Activated CD4-positive, alpha-beta T cell treated with anti-CD3 and anti-CD28 coated beads, Interleukin-2, Interleukin-4, amounts not matched to agents 100 ng/mL and 50 ng/mL, durations not matched to agents 16 hours and 8 hours (primary cell): ENCODE measurements at places on chromosomes 2 and 18.

DNA sequence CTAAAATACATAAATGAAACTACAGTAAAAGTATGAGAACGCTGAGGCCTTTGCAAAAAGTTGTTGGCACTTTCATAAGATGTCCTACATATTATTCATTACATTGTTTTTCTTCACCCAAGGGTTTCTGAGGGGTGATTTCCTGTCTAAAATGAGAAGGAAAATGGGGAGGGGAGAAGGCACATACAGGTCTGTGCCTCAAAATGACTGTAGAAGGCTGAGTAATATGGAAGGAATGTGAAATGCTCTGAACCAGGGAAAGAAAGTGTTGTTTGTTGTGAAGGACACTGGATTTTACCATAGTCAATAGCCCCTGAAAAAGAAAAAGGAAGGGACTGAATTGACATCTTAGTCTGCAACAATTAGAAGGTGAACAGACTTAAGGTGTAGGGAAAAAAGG, 99.5 kb upstream of the RNF152 start:
- DNase-seq = no peak

GRCh38 chr18:22229456-22230124, 60.2 kb downstream of the GATA6 start:
- no peak for DNase-seq

- DNase-seq = no peak
Measured at GRCh38 chr2:234074751-234075517, 24.4 kb downstream of the SPP2 start.

DNA sequence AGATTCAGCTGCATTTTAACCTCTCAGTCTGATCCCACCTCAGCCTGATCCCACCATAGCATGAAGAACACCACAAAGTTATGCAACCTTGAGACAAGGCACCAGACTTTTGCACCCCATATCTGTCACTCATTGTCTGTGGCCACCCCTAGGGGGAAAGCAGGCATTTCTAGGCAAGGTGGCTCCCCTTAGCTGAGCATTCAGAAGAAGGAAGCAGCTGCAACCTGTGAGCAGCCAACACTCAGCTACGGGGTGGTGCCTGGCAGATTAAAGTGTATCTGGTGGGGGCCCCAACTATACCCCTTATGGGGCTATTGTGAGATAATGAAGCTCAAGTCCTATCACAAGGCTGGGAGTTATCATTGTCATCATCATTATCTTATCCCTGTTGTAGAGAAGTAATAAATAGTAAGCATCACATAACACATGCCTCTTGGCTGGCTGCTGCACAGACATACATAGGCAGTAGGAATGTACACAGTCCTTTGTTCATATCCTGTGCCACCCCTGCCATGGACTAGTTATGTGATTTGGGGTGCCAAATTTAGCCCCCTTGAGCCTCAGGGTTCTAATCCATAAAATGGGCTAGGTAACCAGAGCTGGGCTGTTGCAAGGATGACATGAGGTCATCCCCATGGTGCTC, 20.6 kb upstream of the TMEM163 start:
- DNase-seq = no peak

DNA sequence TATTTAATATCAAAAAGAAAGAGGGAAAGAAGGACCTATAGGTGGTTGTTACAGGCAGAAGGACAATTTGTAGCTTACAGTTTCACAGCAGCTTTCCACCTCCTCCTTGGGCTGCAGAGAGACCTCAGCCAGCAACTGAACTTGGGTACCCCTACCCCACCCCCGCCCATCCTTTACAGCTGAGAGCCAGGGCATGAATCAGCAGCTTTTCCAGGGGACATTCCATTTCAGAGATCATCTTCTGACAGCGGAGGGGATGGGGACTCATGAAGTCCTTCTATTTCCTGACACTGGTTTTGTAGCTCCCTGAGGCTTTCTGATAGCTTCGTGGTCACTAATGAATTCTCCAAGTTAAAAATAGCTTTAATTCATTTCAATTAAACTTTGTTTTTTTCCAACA, 96.4 kb downstream of the ITGB1BP1 start:
- DNase-seq = no peak

- DNase-seq = peak; percentile 63
Measured at GRCh38 chr2:88590998-88591613, 36.2 kb downstream of the EIF2AK3 start.

DNA sequence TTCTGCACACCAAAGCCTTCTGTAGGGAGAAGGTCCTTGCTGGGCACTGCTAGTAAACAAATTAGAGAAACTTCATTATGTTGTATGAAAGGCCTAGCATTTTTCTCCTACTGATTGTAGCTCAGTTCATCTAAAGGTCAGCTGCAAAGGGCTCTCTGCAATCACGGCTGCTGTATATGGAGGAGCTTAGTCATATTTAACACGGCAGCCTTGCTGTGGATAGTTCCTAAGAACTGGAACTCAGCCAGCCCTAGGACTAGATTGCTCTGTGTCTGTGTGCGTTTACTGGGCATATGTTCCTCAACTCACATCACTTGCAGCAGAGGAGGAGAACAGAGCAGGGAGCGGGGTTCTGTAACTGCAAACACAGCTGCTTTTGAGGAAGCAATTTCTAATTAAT, 1103.9 kb upstream of the KLHL29 start:
- DNase-seq = no peak

GRCh38 chr2:62340994-62341484, 145.1 kb downstream of the B3GNT2 start:
- DNase-seq = no peak

DNA sequence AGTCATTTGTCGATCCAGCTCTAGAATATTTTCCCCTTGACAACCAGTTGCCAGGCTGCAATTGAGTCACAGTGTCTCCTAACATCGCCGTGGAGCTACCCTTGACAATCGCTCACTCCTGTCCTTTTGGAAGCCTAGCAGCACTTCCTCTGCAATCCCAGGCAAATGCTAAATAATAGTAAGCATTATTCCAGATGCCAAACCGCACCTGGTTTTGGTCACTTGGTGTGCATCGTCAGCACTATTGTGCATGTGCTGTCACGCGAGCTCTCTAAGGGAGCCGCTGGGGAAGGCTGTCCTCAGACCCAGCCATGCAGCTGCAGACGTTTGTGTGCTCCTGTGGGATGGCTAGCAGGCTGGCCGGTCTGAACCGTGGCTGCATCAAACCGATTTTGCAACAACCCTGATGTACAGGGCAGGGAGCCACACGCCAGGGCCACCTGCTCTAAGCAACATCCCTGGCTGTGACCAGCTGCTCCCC, 549.5 kb upstream of the ID2 start:
- DNase-seq = no peak

- no peak for DNase-seq
Measured at GRCh38 chr2:79487399-79487798, 25.5 kb upstream of the CTNNA2 start.

GRCh38 chr2:168002021-168002553, 245.3 kb downstream of the STK39 start:
- DNase-seq = peak; percentile 63

DNA sequence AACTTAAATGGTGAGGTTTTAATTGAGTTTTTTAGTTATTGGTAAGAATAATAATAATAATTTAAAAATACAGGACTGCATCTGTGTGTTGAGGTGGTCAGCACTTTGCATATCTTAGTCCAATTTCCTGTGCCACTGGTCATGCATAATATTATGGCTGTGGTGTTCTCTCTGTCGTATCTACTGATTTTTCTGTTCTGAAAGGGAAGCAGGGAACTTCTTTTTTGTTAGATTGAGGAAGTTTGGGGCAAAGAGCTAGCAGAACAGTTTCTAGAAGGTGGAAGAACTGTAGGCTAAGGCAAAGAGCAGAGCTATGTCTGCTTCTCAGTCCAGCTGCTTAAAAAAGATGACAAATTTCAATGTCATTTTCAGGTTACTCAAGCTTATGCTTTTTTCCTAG, 74.3 kb downstream of the XRCC5 start:
- DNase-seq = no peak

- no peak for DNase-seq
Measured at GRCh38 chr2:54969940-54970338, 80.3 kb downstream of the RTN4 start.

DNA sequence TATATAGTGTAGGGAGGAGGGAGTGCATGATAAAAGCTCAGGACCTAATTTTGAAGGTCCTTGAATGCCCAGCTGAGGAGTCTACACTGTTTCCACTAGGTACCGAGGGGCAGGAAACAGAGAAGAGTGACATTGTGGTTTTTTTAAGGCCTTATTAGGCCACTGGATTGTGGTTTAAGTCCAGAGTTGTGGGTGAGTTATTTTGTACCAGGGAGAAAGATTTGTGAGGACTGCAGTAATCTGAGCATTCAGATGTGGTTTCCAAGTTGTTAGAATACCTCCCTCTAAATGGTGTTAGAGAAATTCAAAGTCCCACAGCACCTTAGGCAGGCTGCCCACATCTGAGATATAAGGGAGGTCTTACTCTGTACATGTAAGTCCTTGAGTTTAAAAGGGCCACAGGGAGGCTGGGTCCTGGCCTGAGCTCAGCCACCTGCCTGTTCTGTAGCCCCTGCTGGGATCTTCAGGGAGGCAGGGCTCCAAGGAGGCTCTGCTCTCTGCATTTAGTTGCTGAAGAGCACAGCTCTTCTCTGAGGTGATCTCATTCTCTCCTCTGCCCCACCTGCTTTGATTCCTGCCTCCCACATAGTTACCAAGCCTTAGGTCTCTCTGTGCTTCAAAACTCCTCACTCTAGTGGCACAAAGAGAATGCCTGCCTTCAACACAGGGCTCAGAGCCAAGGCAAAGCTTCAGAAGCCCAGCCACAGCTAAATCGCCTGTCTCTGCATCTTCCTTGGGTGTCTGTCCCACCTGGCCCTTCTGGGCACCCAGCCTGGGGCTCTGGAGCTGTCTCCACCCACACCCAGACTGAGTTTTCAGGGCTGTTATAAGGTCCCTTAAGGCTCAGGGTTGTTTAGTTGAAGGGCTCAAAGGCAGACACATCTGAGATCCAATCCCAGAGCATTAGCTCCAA, 88.1 kb downstream of the VSNL1 start:
- no peak for DNase-seq

DNA sequence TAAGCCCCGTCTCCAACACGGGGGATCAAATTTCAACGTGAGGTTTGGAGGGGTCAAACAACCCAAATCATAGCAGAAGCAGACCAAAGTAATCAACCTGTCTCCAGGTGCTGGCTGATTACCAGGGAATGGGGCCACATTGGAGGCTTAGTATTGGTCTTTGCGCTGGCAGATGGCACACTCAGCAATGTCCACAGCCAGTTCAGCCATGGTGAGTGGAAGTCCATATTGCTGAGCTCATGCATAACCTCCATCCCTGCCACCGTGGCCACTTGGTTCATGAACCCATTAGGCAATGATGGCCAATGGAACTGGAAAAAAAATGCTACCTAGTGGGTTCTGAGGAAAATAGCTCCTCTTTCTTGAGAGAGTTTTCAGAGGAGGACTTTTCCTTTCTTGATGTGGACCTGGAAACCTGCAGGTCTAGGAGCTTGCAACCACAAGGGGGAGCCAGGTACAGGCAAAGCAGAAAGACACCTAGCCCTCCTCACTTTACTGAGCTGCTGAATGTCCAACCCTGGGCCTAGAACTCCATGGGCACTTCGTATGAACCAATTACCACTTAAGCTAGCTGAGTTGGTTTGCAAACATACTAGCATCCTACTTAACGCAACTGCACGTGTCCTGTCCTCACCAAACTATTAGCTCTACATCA, 128.0 kb upstream of the GYPC start:
- DNase-seq = peak; percentile 42

DNA sequence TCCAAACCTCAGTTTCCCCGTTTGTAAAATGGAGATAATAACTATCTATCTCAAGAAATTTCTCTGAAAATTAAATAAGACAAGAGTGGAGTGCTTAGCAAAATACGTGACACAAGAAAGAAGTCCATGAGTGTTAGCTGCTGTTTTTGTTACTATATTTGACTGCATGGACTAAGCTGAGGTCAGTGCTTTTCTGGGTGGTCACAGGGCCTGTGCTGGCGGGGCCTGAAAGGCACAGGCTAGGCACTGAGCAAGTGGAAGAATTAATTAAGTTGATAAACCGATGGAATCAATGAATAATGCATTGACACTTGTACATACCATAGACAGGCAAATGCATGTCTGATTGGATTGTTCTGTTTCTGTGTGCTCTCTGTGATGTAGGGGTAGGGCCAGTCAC, 27.3 kb downstream of the RPL37A start:
- no peak for DNase-seq

DNA sequence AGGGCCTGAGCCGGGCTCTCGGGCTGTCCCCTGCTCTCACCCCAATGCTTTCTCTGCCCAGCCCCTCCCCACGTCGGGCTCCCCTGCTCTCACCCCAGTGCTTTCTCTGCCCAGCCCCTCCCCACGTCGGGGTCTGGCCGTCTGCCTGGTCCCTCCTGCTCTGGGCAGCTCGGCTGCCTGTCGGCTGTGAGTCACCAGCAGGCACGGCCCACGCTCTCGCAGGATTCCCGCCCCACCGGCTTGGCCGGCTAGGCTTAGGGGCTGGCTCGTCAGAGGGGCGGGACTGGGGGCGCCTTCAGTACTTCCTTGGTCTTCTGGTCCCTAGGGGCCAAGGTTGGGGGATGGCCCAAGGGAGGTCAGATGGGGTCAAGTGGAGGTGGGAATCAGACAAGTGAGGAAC, 3.3 kb downstream of the BOK start:
- no peak for DNase-seq

DNA sequence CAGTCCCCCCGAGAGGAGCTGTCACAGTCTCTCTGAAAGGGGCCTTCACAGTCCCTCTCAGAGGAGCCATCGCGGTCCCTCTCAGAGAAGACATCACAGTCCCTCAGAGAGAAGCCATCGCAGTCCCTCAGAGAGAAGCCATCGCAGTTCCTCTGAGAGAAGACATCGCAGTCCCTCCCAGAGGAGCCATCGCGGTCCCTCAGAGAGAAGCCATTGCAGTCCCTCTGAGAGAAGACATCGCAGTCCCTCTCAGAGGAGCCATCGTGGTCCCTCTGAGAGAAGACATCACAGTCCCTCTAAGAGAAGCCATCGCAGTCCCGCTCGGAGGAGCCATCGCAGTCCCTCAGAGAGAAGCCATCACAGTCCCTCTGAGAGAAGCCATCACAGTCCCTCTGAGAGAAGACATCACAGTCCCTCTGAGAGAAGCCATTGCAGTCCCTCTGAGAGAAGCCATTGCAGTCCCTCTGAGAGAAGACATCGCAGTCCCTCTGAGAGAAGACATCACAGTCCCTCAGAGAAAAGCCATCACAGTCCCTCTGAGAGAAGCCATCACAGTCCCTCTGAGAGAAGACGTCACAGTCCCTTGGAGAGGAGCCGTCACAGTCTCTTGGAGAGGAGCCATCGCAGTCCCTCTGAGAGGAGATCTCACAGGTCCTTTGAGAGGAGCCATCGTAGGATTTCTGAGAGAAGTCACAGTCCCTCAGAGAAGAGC, 1.3 kb upstream of the ZNF512 start:
- DNase-seq = no peak

DNA sequence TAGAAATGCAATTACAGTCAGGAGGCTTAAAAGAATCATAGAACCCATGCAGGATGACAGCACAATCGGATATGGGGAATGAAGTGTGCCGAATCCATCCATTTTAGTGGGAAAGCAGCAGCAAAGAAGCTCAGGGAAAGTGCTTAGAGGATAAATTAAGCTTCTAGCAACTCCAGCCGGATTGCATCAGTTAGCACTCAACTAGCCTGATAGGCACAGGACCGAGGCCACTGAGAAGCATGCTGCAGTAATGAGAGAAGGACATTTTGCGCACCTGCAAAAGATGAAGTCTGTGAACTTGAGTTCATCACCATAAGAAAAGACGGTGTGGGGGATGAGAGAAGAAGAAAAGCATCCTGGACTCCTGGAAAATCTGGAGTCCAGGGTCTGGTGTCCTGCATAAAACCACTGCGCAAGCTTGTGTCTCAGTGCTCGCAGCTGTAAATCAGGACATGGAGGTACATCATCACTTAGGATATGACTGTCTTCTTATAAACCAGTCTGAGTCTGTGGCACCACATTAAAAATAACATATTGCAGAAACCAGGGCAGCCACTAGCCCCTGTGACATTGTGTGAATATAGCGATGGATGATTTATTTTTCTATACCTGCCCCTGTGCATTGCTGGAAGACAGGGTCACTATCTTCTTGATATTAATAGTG, 665.5 kb upstream of the SOX11 start:
- DNase-seq = no peak
